Activated CD8-positive, alpha-beta memory T cell treated with anti-CD3 and anti-CD28 coated beads for 1 hour (primary cell): ENCODE measurements at places on chromosomes 2 and 18.

DNA sequence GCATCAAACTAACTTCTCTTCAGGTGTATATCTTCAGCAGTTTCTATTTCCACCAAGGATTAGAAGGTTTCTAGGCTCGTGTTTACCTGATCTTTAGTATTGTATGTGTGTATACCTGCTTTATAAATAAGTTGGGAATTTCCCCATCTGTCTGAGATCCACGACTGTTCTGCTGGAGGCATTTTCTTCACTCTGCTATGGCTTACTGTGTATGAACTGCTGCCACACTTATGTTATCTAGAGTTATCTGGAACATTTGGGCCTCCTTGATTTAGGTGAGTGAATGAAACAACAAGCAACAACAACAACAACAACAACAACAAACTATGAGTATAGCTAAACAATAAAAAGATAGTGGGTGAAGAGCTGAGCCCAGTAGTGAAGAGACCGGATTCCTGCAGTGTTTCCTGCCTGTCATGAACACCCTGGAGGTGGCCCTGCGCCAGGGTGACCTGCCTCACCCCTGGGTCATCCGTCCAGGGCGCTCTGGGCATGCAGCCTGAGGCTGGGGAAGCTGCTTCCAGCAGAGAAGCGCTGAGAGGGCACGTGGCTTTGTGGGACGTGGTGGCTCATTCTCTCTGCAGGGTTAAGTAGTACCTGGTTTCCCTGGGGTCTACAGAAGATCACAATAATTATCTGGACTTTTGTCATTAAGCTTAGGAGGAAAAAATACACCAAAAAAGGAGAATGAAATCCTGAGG is 56.1 kb upstream of the GATA6 start:
- DNase-seq: no peak

DNA sequence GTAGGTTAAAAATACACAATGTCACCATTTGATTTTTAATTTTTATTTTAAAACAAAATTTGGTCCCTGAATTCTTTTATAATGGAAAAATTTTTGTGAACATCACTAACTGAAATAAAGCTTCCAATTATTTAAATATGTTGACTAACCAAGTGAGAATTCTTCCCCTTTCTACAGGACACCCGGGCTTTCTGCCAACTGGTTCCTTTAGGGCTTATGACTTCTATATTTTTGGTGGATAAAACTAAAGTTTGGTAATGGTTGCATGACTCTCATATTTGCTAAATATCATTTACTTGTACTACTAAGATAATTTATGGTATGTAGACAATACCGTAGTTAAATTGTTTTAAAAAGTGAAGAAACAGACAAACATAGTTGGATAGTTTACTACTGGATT is 291.0 kb upstream of the DOK6 start:
- no peak for DNase-seq

GRCh38 chr2:206993396-206993911 is 54.1 kb downstream of the CPO start:
- DNase-seq: no peak

DNA sequence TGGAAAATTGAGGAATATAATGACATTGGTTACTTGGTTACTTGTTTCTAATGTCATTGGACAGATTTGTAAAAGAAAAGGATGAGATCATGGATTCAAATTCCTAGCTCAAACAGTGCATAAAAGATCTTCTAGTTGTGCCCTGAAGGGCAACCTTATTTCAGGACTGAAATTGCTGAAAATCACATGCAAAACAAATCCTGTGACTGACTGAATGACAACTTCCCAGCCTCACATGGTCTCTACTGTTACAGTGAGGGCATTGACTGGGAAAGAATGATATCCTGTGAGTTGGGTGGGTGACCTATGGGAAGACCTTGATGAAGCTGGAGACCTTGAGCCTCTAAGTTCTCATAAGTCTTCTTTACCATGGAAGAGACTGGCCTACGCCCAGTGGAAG is 90.4 kb upstream of the HAAO start:
- DNase-seq: no peak

- no peak for DNase-seq
Observed at GRCh38 chr2:184125867-184126266, 472.5 kb upstream of the ZNF804A start.

- no peak for DNase-seq
Observed at GRCh38 chr2:137255990-137256389, 490.6 kb downstream of the THSD7B start.

DNA sequence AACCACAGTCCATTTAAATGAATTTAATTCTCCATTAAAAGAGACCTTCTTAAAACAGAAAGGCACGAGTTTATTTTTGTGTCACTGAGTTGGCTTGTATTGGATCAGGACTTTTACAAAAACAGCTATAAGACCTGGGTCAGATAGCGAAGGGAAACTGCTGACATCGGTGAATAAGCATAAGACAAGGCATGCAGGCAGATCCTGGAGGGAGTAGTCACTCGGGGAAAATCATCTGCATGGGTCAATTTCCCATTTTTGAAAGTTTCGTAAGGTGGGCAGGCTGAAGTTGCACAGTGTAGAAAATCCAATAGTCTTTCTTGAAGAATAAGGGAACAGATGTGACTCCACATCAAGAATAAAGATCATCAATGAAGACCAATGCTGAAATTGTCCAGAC is 12.9 kb downstream of the IL36B start:
- DNase-seq: no peak

DNA sequence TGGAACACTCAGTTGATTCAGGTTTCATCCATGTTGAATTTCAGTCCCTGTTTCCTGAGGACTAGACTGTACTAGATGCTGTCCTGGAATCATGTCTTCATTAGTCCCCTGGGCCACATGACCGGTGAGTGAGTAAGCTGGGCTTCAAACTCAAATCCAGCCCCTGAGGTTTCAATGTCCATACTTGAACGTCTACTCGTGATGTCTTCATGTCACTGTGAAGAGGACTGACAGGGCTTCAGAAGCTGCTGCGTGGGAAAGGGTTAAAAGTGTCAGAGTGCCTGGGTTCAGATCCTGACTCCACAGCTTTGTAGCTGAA is 101.2 kb downstream of the CDK15 start:
- DNase-seq: no peak

GRCh38 chr2:26432363-26432762 is 30.6 kb downstream of the DRC1 start:
- DNase-seq: no peak

DNA sequence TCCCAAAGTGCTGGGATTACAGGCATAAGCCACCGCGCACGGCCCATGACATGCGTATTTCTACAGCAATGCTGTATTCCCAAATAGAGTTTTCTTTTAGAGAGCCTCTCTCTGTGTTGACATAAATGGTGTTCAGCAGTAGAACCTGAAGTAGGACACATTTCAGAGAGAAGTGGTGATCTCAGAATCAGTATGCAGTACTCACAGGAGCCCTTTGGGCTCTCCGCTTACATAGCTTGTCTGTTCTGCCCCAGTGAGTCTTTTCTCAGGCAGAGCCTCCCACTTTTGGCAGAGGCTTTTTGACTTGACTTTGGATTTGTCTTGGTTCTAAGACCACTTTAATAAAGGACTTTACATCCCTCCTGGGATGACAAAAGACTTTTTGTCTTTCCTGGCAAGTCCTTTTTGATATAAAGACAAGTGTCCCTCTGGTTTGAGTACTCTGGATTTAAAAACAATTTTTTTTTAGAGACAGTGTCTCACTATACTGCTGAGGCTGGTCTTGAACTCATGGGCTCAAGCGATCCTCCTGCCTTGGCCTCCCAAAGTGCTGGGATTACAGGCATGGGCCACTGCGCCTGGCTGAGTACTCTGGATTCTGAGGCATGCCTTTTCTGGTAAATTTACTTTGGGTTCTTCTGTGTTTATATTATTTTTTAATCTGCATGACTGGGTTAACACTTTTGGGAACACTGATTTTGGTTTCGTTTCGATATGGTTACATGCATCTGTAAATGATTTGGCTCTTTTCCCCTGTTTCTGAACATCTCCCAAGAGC is 113.3 kb downstream of the SMAD2 start:
- no peak for DNase-seq

GRCh38 chr2:149702571-149702970 is 115.0 kb upstream of the MMADHC start:
- DNase-seq: no peak

DNA sequence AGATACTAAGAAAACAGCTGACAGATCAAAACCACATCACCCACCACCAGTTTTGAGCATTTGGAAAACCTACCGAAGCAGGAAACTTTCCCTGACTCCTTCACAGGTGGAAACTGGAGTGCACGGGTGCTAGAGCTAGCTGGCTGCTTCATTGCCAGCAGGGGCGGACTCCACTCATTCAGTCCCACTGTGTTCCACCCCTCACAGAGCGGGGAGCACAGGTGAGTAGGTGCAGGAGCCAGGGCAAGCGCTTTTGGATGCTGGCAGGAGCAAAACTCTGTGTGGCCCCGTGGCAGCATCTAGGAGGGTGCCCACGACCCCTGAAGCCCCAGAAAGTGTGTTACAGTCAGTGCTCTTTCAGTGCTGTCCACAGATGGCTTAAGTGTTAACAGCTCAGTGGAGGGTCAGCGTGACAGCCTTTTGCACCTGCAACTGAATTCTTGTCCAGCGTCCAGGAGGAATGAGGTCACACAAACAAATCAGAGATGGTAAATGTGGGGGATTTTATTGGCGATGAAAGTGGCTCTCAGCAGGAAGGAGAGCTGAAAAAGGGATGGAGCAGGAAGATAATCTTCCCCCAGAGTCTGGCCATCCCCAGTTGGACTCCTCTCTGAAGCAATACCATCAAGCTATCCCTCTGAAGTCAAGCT is 71.1 kb downstream of the TMEM163 start:
- DNase-seq: no peak
